ENCODE measurements at places on chromosomes 12 and 14.

DNA sequence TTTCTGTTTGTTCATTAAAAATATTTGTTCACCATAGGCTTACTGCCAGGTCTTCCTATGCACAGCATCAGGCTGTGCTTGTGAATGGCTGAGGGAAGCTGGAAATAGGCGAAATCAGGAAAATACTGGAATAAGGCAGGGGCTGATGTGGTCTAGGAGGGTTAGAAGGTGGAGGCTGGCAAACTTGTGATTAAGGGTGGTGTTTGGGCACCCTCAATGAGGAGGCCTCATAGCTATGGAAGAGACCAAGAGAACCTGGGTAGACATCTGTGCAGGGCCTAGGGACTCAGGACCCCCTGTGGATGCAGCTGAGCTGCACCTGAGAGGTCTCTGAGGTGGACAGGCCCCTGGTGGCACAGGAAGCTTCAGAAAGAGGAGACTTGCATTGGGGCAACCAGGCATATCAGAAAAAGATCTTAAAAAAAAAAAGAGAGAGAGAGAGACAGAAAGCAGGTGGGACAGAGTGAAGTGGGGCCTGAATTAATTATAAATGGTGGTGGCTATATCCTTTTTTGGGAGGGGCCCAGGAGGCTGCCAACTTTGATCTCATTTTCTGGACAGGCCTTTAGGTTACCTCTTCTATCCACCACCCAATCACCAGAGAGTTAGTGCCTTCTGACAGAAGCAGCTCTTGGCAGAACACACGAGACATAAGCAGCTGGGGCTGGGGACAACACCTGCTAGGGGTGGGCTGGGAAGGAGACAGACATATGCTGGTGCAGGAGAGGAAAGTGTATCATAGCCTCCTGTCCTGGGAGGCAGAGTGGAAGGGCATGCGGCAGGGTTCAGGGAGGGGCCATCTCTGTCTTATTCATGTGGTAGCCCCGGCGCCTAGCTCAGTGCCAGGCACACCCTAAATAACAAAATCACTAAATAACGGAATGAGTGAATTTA is 46.7 kb upstream of the ATP23 start:
- no peak for DNase-seq

DNA sequence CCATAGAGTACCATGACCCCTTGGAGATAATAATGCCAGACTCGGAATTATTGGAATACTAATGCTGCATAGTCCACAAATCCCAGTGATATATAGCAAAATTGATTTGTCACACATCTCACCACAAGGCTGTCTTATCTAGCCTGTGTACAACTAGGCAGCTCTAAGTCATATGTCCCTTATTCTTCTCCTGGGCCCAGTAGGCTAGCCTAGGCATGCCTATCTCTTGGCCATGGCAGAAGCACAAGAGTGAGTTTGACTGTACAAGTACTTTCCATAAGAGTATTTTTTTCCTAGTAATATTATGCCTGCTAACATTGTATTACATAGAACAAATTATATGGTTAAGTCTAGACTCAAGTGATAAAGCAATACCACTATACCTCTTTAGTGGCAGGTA is 1122.1 kb upstream of the SEL1L start:
- DNase-seq, result no peak

- no peak for DNase-seq
These were observed 4.9 kb upstream of the SLC2A3 start for GRCh38 chr12:7940906-7941305.

GRCh38 chr14:24576771-24577170 is 721 bp upstream of the CTSG start:
- no peak for DNase-seq

- DNase-seq, result no peak
These were observed 39.2 kb downstream of the BCL11B start for GRCh38 chr14:99232714-99233214.

- no peak for DNase-seq
These were observed 36.3 kb downstream of the RIN3 start for GRCh38 chr14:92549859-92550230.

DNA sequence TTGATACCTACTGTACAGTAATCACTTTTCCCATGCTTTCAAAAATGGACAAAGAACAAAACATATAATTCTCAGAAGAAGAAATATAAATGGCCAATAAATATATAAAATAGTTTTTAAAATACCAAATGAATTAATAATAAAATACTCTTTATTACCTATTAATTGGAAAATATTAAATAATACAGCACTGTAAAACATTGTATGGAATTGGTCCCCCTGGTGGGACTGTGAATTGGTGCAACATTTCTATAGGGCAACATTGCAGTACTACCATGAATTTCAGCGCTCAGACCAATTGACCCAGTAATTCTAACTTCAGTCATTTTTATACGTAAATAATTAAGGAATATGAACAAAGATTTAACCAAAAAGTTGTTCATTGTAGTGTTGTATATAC is 162.6 kb downstream of the PELI2 start:
- no peak for DNase-seq

DNA sequence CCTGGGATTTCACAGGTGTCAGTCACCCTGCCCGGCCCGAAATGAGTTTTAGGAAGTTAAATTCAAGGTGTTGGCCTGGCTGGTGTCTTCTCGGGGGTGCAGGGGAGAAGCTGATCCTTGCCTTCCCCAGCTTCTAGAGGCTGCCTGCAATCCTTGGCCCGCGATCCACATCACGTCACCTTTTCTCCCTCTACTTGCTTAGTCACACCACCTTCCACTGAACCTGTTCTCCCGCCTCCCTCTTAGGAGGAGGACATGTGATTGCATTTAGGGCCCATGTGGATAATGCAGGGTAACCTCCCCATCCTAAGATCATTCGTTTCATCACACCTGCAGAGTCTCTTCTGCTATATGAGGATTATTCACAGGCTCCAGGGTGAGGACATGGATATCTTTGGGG is 25.4 kb upstream of the ATXN2 start:
- DNase-seq, result no peak

DNA sequence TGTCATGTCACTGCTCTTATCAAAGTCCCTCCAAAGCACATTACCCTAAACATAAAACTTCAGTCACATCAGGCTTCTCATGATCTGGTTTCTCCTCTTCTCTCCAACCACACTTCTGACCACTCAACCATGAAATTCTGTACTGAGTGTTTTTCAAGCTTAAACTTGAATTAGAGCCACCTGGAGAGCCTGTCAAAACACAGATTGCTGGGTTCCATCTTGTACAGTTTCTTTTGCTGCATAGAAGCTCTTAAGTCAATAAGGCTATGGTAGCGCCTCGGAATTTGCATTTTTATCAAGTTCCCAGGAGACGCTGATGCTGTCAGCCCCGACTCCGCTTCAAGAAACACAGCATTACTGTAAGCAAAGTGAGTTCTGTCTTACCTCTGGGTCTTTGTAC is 16.4 kb upstream of the SRRM4 start:
- DNase-seq, result no peak

GRCh38 chr12:3777206-3777809 is 24.4 kb upstream of the CRACR2A start:
- DNase-seq, result no peak

DNA sequence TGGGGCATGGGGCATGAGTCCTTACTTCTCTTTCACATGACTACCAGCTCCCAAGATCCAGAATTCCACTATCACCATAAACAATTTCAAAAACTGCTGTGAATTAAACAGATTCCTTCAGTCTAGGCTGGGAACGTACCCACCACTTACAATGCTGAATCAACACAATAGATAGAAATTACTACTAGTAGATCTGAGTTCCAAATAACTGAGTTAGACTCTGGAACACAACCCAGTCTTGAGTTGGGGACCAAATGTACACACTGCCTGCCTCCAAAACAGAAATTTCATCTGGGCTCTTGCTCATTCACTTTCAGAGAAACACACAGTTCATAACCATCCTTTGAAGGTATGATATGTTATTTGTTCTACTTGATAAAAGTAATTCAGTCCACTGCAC is 8.9 kb downstream of the CORO1C start:
- DNase-seq, result no peak

DNA sequence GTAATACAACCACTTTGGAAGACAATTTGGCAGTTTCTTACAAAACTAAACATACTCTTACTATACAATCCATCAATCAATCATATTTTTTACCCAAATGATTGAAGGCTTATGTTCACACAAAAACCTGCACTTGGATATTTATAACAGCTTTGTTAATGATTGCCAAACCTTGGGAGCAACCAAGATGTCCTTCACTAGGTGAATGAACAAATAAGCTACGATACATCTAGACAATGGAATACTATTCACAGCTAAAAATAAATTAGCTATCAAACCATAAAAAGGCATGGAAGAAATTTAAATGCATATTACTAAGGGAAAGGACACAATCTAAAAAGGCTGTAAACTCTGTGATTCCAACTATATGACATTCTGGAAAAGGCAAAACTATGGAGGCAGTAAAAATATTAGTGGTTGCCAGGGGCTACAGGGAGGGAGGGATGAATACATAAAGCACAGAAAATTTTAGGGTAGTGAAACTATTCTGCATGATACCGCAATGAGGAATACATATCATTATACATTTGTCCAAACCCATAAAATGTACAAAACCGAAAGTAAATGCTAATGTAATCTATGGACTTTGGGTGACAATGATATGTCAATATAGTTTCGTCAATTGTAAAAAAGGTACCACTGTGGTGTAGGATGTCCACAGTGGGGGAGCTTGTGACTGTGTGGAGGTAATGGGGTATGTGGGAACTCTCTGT is 70.5 kb downstream of the GPR65 start:
- DNase-seq, result no peak

DNA sequence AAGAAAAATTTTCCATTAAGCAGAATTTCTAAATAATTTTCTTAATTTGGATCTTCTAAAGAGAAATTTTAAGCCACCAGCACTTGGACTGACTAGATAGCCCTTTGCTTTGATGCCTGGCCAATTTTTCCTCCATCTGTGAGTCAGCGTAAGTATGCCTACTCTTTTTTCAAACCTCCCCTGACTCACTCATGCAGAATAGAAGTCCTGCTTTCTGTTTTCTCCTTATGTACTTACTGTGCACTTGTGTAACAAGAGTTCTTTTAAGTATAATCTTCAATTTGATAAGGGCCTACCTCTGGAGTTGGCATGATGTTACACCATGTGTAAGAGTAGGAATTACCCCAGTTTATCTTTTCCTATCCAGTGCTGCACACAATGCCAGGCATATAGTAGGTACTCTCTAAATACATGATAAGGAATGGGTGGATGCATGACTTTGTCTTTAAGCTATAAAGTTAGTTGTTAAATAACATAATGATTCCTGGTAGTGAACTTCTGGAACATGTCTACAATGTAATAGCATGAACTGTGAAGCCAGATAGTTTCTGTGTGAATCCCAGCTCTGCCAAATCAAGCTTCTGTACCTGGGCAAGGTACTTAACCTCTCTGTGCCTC is 329.6 kb downstream of the TMTC2 start:
- no peak for DNase-seq

- no peak for DNase-seq
These were observed 2.9 kb downstream of the TCHP start for GRCh38 chr12:109902891-109903418.

- no peak for DNase-seq
These were observed 161.9 kb downstream of the CRADD start for GRCh38 chr12:93839064-93839463.

DNA sequence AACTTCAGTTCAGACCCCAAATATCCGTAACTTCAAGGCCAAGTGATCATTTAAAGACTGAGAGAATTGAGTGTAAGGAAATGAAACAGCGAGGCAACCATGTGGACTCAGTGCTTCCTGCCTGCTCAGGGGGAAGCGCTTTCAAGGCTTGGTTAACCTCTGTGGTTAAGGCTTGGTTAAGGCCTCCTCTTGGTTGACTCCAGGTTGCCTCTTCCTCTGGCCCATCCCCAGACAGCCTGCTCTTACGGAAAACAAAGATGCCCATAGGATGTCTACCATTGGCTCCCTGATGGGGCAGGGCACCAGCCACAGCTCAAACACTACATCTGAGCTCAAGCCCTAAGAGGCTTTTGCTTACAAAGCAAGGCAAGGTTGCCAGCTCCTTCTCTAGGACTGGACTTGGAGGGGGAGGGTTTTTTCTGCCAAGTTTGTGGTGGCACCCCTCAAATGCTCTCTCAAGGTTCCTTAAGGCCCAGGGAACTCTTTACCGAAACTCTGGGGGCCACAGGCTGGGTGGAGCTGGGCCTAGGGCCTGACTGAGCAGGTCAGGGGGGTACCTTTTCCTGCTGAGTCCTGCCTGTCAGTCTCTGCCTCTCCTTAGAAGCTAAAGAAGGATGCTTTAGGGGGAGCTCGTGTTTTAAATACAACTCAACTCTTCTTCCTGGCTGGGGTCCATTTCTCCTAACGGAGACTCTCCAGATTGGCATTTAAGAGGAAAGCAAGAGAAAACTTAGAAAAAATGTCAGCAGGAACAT is 13.7 kb downstream of the COL2A1 start:
- no peak for DNase-seq
